ENCODE measurements at places on chromosomes 3 and 15.
A peak's percentile ranks its signal among the peaks of the same experiment; 100 is the strongest.

- DNase-seq, result no peak
Observed at GRCh38 chr3:55474213-55474632, 12.9 kb downstream of the WNT5A start.

GRCh38 chr15:54687628-54688027 is 509.1 kb downstream of the RSL24D1 start:
- DNase-seq, result no peak

DNA sequence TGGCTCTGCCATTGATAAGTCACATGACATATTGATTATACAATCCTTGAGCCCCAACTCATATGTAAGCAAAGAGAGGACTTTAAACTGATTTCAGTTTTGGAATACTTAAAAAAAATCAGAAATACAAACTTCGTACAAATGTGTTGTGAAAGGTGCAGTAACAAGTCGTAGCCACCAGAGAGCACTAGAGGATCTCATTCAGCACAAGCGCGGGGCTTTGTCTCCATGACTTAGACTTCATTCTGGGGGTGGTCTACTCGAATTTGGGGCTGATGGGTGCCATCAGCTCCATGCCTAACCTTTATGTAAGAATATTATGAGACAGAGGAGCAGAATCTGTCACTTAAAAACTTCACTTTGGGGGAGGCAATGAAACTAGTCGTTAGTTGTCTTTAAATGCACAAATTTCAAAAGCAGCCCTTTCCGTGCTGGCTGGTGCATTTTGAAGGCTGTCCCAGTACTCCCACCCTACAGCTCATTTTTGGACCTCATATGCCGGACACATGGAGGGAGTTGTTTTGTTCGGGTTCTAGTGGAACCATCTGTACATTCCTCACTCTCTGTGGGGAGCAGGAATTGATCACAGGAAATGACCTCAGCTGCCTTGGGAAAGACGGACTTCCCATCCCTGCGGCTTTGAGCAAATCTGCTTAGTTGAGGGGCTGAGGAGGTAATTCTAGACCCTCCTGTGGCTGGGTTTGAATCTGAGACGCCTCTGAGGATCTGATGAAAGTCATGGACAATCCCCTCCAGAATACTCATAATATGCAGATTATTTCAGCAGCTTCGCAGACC is 27.5 kb upstream of the MASP1 start:
- peak; percentile 19 for DNase-seq

- DNase-seq, result no peak
Observed at GRCh38 chr15:64100958-64101357, 5.2 kb downstream of the SNX1 start.

- DNase-seq, result peak; percentile 25
Observed at GRCh38 chr3:187744169-187745151, 808 bp downstream of the BCL6 start.

DNA sequence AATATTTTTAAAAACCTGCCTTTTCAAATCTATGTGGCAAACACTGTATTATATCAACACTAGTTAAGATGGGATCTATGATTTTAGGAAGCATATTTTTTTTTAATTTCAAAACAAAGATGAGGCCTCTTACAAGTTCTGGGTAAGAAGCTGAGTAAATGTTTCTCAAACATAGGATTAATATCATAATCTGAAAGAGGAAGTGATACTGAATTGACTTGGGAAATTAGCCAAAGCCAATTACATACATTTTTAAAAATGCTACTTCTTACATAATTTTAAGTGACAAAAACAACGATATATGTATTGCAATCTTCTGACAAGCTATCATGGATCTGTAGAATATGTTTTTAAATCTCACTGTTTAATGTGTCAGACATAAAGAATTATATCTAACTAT is 135.1 kb upstream of the UBP1 start:
- DNase-seq, result no peak

- DNase-seq, result no peak
Observed at GRCh38 chr15:42358141-42358540, 1.2 kb upstream of the CAPN3 start.

GRCh38 chr3:139340784-139341183 is 3.0 kb upstream of the MRPS22 start:
- no peak for DNase-seq

- no peak for DNase-seq
Observed at GRCh38 chr3:108096532-108097321, 5.9 kb upstream of the CD47 start.

GRCh38 chr3:37953226-37953625 is 37.4 kb upstream of the VILL start:
- DNase-seq, result no peak

DNA sequence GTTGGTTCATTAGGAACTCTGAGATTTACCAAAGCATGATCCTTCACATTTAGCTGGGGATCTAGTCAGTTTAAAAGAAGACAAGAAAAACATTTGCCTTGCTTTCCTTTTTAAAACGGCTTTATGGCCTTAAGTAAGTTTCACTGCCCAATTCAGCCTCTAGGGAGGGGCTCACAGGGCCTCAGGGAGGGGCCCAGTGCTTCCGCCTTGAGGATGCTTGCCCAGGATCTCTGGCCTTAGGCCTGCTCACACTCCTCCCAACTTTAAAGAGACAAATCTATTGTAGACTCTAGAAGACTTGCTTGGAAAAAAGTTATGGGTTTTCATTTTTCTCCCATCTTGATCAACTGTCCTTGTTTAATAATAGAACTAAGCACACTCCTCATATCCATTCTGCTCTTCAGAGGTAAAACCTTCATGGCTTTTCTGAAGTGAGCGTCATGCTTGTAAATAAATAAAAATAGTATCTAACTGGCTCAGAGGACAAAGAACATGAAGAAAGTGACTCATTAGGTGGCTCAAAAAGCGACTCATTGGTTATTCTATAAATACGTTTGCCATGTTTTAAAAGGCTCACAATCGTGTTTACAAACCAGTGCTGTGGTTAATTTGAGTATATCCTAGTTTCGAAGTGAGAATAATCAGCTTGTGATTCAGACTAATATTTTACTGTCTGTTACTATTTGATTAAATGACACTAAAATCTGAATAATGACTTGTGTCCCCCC is 13.7 kb downstream of the PDHB start:
- DNase-seq, result no peak

DNA sequence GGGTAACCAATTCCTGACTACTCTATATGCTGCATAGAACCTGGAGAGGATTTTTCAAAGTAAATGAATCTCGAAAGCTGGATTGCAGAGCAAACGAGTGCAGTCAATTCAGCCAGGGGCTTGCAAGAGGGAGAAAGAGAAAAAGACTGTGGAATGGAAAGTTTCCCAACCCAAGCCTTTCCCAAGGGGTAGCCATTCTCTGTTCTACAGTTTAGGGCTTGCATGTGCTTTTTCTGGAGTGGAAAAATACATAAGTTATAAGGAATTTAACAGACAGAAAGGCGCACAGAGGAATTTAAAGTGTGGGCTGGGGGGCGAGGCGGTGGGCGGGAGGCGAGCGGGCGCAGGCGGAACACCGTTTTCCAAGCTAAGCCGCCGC is 511 bp upstream of the RARB start:
- DNase-seq, result no peak
